ENCODE measurements at places on chromosomes 6 and 20.

GRCh38 chr6:110394409-110394808 lies 21.0 kb downstream of the DDO start:
- DNase-seq: no peak

GRCh38 chr20:327186-328026 lies 2.1 kb downstream of the SOX12 start:
- DNase-seq: peak; percentile 95

- no peak for DNase-seq
Observed at GRCh38 chr6:111810294-111811131, 62.7 kb downstream of the FYN start.

- DNase-seq: no peak
Observed at GRCh38 chr20:19328676-19329075, 116.2 kb downstream of the SLC24A3 start.

DNA sequence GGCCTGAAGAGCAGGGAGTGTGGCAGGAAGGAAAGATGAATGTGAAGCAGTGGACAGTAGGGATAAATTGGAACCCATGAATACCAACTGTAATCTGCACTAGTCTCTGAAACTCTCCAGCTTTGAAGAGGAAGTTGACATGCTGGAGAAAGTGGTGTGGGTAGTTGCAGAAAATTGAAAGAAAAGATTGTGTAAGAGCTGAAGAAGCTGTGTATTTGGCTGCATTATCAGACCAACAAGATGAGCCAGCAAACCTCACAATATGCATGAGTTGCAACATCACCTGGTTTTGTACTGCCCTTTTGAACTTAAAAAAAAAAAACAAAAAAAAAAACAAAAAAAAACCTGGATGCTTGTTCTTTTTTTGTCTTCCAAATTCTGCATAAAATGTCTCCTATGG lies 921.9 kb upstream of the EYS start:
- DNase-seq: no peak

GRCh38 chr6:57064809-57065208 lies 18.3 kb downstream of the KIAA1586 start:
- peak; percentile 35 for DNase-seq

Data from AG08396 (cell line).